ENCODE measurements at places on chromosomes 16 and 17.

DNA sequence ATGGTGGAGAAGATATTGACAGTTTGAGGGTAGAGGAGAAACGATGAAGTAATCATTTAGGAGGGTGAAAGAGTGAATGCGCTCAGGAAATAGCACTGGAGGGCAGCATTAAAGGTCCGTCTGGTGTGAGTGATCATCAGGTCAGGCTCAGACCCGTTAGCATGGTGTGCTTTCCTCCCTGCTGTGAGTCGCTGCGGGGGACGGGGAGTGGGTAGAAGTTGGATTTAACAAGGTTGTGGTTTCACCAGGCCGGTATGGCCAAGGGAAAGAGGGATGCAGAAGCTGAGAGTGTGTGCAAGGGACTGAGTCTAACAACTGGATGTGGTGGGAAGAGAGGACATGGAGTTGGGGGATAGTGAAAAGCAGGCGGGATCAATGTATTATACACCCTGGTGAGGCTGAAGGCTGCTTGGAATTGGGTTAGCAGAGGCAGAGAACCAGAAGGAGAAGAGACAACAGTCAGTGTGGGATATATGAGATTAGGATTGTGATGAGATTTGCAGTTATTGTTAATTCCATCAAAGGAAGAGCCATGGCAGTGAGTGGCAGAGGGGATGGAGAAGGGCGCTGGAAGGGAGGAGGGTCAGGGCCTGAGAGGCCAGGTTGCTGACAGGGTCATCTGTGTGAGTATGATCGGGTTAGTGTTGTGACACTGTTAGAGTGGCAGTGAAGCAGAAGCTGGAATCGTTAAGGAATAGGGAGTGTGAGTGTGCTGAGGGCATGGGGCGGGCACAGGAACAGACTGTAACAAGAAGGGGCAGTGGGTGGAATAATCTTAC lies 59.0 kb upstream of the TBX2 start:
- ATAC-seq: no peak

DNA sequence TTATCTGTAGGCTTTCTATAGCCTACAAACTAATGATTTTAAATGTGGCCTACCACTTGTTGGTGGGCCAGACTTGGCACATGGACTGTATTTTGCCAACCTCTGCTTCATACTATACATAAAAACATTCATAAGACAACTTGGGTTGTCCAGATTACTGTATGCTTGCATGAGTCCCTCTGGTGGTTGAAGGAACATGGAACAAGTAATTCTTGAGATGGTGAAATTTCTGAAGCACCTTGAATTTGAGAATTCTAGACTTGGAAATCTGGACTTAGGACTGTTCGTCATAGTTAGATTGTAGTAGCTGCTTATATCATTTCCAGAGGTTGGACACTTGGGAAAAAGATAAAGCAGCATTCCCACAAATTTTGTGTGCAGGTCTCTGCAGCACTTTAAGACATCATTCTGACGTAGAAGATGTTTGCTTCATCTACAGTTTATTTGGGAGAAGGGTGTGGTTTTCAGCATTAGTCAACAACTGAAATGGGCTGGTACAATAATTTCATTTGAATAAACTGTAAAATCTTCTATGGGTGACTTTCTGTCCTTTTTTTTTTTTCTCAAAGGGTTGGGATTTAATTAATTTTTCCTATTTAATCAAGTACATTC lies 31.2 kb downstream of the NFATC3 start:
- ATAC-seq: peak; percentile 37

DNA sequence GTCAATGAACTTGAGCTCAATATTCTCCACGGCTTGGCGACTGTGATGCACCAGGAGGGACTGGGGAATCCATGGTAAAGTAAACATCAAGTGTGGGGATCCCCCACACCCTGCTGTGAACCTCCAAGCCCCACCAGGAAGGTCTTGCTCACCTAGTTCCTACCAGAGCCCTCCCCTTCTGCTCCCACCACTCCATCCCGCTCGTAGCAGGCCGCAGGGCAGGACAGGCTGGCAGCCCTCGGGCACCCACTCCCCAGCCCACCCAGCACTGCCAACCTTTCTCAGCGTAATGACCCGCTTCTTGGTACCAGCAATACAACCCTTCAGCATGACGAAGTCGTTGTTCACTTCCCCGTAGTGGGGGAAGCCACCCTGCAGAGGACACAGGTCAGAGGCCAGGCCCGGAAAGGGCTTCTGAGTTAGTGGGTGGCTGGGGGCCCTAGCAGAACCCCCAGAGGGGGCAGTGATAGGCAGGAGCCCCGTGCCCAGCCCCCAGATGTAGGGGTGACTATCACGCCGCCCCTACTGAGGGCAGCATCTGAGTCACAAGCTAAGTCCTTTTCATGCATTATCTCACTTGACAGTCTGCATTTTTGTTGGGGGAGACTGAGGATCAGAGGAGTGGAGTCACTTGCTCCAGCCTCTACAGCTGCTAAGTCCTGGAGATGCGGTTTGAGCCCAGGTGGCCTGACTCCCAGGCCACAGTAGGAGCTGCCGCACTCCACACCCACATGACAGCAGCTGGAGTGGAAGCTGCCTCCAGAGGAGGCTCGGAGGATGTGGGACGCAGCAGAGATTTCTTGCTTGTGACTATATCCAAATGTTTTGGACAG lies 2.8 kb upstream of the MSRB1 start:
- no peak for ATAC-seq

GRCh38 chr16:86827521-86827920 lies 249.2 kb downstream of the FOXL1 start:
- no peak for ATAC-seq

GRCh38 chr17:16908273-16908672 lies 63.6 kb downstream of the TNFRSF13B start:
- ATAC-seq: no peak

GRCh38 chr16:30974348-30974747 lies 10.7 kb upstream of the HSD3B7 start:
- ATAC-seq: no peak

GRCh38 chr17:42112552-42113176 lies at the start of gene DHX58:
Gene DHX58, minus strand, starts transcription at chr17:42112714. Its CDS starts 822 bp downstream, at chr17:42111892.
- ATAC-seq: peak; percentile 90

- no peak for ATAC-seq
These were observed 241.1 kb downstream of the SOX9 start for GRCh38 chr17:72361892-72362291.

- ATAC-seq: no peak
These were observed 299.3 kb downstream of the SOX9 start for GRCh38 chr17:72419866-72420774.

- no peak for ATAC-seq
These were observed 59.9 kb upstream of the ATF7IP2 start for GRCh38 chr16:10325783-10326543.

DNA sequence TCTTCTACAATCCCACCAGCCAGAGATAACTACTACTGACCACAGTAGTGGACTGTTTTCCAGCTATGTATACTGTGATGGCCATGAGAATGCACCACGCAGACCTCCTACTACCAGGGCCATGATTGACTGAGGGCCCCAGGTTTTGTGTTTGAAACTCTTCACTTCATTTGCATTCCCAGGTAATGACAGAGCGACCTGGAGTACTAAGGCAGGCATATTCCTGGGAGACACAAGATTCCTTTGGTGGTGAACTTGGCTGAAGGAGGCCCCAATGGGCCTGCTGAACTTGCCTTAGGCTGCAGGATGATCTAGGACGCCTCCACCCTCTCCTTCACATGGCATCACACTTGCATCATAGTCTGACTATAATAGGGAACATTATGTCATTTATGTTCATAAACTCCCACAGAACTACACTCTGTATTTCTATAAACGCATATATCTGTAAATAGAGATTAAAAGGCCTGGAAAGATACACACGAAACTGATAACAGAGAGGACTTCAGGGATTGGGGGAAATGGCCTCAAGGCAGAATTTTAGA lies 30.4 kb downstream of the CLEC19A start:
- no peak for ATAC-seq

GRCh38 chr16:19822533-19822932 lies 62.1 kb downstream of the GPRC5B start:
- no peak for ATAC-seq

- no peak for ATAC-seq
These were observed 4.4 kb downstream of the KIF19 start for GRCh38 chr17:74330446-74330845.

DNA sequence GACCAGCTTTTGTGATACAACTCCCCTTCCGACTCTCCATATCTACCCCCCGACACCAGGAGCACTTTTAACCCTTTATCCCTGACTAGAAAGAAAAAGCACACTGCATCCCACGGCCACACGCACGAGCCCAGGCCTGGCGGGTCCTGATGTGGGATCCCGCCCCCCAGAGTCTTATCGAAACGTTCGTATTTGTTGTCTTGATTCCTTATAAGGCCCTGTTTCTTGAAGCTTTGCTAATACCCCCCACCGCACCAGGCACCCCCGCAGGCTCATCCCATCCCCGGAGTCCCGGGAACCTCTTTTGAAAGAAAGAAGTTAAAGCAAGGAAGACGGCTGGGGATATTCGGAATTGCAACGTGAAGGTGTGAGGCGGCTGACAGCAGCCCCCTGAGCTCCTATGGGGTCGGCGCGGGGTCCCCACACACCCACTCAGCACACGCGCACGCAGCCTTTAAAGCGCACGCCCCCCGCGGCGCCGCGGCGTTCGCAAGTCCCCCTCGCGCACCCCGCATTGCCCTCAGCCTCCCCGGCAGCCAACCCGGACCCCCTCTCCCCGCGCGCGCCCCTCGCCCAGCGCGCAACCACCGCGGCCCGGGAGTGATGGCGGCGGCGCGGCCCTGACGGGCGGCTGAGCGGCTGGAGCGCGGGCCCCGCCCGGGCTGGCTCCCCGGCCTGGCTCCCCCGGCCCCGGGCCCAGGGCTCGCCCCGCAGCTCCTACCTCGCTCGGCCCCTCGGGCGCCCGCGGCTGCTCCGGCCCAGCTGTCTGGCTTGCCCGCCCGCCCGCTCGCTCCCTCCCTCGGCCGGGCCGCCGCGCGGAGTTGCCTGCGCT lies 448 bp downstream of the STAT5B start:
- peak; percentile 42 for ATAC-seq

DNA sequence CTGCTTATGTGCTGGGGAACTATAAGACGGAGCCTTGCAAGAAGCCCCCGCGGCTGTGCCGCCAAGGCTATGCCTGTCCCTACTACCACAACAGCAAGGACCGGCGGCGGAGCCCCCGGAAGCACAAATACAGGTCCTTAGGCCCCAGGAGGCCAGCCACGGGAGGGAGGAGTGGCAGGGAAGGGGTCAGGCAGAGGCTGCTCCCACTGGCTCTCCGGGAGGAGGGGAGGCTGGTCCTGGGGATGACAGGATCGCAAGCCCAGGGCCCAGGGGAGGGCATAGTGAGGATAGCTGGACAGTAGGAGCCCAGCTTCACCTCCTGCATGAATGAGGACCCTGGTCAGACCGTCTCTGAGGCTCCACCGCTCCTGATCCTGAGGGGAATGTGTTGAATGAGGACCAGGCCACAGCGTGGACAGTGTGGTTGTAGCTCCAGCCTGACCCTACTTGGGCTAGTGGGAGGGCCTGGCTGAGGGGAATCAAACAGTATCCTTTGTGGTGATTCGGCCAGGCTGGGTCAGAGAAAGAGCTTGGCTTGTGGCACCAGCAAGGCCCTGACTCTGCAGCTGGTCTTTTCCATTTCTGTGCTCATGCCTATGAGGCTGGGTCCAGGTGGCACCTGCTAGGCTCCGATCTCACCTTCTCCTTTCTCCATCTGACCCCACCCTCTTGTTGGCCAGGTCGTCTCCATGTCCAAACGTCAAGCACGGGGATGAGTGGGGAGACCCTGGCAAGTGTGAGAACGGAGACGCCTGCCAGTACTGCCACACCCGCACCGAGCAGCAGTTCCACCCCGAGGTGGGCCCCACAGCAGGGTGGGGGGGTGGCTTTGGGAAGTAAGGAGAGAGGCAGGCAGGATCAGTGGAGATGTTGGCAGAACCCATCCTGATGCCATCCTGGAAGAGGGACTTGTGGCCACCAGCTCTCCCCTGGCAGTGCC lies 28.7 kb downstream of the UNK start:
- ATAC-seq: no peak

DNA sequence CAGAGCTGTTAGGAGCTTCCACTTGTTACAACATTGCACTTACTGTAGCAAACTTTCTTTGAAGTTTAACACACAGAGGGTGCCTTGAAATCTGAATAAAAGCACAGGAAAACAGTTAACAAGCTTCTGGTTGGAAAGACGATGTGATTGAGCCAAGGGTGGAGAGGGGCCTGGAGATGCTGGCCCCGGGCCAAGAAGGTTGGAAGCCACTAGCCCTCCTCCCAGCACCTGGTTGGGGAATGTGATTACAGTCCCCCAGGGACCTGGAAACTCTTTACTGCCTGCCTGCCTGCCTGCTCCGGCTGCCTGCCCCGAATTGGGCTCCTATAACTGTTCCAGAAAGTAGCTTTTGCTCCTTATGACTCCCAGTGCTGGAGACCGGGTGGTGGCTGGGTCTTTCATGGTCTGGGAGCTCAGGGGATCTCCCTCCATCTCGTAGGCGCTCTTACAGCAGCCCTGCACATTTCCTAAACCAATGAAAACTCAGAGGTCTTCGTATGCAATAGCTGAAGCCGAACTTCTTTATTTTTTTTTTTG lies 48.0 kb upstream of the ZFHX3 start:
- no peak for ATAC-seq

- no peak for ATAC-seq
These were observed 6.2 kb downstream of the ENGASE start for GRCh38 chr17:79080761-79081290.

- ATAC-seq: peak; percentile 46
These were observed 14.9 kb upstream of the DDX19A start for GRCh38 chr16:70331588-70332358.

DNA sequence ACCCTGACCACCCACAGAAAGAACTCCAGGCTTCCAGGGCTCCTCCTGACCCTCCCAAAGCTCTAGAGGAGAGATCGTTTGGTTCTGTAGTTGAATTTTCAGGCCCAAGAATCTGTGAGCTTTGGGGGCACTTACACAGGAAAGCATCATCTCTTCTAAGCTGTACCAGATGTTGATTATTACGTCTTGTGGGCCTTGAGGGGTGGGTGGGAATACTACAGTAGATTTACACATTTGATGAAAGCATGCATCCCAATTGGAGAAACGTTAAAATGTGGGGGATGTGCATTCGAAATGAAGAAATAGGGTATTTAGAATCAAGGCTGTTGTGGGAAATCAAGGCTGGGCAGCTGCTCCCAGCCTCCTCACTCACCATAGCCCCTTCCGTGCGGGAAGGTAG lies 61.9 kb downstream of the MGAT5B start:
- ATAC-seq: no peak

DNA sequence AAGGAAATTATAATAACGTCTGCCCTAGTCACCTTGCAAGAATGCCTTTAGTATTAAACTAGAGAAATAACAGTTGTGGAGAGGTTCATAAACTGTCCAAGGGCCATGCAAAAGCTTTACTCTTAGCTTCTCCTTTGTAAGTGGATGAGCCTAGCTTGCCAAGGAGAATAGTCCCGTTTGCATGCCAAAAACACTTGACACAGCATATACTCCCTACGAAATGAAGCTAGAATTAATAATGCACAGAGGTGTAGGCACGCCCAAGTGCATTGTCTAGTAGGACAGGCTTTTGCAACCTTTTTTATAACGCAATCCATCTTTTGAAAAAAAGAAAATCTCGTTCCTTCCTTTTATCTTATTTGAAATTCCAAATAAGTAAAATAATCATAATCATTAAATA lies 12.8 kb upstream of the CDRT4 start:
- ATAC-seq: no peak

GRCh38 chr17:6627019-6627418 lies 13.5 kb downstream of the KIAA0753 start:
- no peak for ATAC-seq

- ATAC-seq: no peak
These were observed 44.5 kb downstream of the CFAP20 start for GRCh38 chr16:58084635-58085034.

- peak; percentile 86 for ATAC-seq
These were observed 9.7 kb downstream of the LUC7L3 start for GRCh38 chr17:50728881-50729765.
